Natural killer cell treated with Interleukin-12 subunit alpha and Interleukin-12 subunit beta and Interleukin-15 and Interleukin-18, amount 100 ng/mL, for 72 hours (primary cell): ENCODE measurements at places on chromosomes 7 and 10.

DNA sequence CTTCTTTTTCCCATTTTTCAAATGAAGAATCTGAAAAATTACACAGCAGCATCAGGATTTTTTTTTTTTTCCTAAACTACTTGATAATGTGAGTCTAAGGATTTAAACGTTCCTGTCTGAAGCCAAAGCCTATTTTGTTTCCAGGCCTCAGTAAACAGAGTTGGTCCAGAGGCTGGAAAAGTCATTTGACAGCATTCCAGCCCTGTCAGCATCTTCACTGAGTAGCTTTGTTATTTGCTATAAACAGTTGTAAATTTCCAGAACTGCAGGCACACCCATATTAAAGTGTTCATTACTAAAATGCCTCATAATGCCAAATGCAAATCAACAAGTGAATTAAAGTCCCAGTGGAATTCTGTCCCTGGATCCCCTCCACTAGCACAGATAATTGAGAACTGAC lies 35.5 kb upstream of the KMT2E start:
- no peak for DNase-seq

- no peak for DNase-seq
Observed at GRCh38 chr10:83539528-83540308, 599.6 kb upstream of the GHITM start.

DNA sequence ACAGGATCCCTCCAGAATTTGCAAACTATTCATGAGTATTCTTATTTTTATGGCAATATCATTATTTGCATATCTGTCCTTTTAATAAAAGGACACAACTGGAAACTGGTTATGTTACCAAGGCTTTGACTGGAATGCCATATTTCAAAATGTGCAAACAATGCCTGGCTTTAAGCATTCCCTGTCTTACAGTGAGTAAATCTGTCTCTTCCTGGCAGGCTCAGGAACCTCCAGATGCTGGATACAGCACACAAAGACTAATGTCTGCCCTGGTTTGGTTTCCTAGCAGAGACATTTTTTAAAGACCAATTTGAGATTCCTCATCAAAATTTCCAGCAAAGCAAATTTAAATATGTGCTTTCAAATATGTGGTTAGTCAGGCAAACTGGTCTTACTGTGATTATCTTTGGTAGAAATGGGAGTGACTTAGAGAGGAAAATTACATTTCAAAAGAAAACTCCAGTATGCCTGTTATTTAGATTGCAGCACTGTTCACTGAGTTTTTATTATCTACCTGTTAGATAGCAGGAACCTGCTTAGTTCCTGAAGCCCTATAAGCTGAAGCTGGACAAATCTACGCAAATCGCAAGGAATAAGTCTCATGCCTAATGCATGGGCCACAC lies 31.3 kb downstream of the RNF216 start:
- no peak for DNase-seq

- DNase-seq: no peak
Observed at GRCh38 chr7:137919987-137920386, 73.2 kb upstream of the DGKI start.

- DNase-seq: no peak
Observed at GRCh38 chr10:99555371-99555770, 22.6 kb downstream of the NKX2-3 start.

GRCh38 chr10:126722726-126723125 lies 52.2 kb upstream of the C10orf90 start:
- DNase-seq: no peak

DNA sequence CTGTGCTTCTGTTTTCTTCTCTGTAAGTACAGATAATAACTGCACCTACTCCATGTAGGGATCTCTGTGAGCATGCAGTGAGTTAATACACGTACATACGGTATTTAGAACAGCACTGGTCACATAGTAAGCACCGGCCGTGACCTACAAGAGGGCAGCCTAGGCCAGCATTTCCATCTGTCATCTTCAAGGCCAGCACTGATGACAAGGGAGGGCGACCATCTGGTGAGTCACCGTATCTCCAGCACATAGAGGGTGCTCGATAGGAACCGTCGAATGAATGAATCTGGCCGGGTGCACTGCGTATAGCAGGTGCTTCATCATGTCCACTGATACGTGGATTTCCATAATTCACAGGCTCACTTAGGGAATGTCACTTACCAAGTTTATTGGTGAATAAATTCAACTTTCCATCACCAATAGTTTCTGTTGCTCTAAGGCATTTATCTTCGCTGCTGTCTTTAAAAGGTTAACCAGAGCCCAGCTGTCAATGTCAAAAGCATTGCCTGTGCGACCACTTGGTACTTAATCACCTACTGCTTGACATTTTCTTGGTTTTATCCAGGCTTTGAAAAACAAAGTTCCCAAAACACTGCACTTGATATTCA lies 8.3 kb downstream of the NOD1 start:
- DNase-seq: no peak

- no peak for DNase-seq
Observed at GRCh38 chr7:39386718-39387117, 179.5 kb upstream of the YAE1 start.

- DNase-seq: no peak
Observed at GRCh38 chr7:116769546-116769945, 92.8 kb upstream of the CAPZA2 start.

DNA sequence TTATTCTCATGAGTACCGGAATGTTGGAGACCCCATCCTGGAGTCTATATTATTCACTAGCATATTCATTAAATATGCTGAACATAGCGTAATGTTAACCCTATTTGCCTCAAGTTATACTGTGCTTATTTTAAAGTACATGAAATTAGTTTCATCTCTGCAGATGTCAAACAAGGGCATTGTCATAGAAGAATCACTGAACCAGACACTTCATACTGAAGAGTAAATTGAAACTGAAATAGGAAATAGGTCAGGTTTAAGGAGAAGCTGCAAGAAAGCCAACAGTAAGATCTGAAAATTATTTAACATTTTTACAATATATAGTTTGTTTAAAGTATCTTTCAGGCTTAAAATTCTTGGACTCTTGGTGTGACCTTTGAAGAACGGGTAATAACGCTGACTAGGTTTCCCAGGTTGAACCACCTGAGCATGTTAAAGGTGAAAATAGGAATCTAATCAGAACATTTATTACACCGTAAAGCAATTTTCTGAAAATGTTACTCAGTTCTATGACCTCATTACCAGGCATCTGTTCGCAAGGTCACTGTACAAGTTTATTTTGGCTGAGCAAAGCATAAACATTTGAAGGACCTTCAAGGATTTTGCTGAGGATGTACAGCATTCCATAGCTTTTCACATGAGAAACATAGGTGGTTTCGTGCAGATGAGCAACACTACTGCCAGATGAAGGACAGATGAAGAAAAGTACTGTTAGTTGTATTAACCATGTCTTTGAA lies 82.7 kb downstream of the REEP3 start:
- no peak for DNase-seq

DNA sequence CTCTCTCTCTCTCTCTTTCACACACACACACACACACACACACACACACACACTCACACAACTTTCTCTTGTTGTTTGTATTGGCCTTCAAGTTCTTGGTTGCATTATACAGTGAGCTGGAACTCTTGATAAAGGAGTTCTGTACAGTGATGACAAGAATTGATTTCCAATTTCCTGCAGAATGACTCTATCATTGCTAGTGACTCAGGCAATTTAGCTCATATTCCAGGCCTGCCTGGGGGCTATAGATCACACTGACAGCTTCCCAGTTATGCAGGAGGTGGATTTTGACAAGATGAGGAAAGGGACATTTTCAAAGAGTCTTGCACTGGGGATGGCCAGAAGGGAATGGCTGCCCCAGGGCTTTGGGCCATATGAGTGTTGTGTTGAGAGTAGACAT lies 508.8 kb downstream of the TYW1 start:
- DNase-seq: no peak
